ENCODE measurements at places on chromosomes 13 and 19.

DNA sequence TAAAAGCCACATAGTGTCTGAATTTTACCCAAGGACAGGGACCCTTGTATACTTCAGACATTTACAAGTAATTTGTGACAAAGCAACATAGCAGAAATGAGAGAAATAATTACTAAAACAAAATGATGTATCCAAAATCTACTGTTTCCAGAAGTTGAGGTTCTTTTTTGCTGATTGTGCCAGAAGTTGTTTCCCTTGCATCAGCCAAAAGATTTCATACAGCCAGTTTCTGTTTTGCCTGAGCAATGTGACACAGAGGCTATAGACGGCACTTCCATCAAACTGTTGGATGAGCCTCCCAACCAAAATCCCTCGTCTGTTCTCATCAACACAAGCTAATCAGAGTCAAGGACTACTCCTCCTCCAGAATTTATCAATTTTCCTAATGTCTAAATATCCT is 913.2 kb upstream of the GPC6 start:
- DNase-seq, result no peak

DNA sequence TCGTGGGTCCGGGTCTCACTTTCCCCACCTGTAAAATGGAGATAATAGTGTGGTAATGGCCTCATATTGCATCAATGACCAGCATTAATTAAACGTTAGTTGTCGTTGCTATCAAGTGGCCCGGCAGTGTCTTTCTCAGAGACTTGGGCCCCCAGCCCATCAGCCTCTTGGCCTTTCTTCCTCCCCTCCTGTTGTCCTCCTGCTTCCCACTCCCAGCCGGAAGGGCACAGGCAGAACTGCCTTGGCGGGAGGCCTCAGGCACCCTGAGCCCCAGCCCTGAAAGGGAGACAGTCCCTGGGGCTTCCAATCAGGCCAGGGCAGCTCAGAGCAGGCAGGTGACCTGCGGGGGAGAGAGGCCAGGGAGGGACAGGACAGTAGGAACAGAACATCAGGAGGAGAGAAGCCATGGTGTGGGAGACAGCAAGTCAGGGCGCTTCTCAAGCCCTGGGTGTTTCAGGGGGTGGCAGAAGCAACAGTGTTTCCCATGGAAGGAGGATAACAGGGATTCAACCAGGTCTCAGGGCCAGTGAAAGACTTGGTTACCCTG is 4.6 kb downstream of the MARK4 start:
- no peak for DNase-seq

DNA sequence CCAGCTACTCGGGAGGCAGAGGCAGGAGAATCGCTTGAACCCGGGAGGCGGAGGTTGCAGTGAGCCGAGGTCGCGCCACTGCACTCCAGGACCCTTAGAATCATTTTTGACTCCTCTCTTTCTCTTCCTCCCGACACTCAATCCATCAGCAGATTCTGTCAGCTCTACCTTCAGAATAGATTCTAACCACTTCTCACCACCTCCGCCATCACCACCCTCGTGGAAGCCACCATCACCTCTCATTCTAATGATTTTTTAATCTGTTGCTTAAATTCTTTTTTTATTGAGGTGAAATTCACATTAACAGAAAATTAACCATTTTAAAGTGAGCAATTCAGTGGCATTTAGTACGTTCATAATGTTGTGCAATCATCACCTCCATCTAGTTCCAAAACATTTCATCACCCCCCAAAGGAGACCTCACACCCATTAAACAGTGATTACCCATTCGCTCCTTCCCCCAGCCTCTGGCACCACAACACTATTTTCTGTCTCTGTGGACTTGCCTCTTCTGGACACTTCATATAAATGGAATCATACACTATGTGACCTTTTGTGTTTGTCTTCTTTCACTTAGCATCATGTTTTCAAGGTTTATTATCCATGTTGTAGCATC is 5.0 kb upstream of the CCDC61 start:
- no peak for DNase-seq

GRCh38 chr13:26382835-26383234 is 128.9 kb downstream of the CDK8 start:
- DNase-seq, result no peak

DNA sequence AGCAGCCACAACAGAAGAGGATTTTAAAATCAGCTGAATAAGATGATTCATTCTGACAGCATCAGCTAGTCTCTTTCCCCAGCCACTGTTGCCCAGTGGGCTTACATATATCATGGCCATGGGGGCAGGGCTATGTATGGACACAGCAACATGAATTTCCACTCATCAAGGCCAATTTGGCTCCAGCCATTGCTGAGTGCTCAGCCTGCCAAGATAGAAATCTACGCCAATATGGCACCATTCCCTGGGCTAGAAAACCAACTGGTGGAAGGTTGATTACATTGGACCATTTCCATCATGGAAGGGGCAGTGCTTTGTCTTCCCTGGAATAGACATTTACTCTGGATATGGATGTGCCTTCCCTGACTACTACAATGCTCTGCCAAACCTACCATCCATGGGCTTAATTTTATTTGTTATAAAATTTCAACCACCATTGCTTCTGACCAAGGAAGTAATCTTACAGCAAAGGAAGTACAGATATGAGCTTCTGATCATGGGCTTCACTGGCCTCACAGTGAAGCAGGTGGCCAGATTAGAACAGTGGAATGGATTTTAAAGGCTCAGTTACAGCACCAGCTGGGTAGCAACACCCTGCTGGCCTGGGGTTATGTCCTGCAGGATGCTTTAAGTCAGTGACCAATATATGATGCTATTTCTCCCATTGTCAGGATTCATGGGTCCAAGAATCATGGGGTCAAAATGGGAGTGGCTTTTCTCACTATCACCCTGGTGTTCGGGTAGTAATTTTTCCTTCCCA is 9.8 kb upstream of the ALOX5AP start:
- no peak for DNase-seq

- no peak for DNase-seq
Measured at GRCh38 chr13:22162889-22163288, 492.0 kb downstream of the FGF9 start.

DNA sequence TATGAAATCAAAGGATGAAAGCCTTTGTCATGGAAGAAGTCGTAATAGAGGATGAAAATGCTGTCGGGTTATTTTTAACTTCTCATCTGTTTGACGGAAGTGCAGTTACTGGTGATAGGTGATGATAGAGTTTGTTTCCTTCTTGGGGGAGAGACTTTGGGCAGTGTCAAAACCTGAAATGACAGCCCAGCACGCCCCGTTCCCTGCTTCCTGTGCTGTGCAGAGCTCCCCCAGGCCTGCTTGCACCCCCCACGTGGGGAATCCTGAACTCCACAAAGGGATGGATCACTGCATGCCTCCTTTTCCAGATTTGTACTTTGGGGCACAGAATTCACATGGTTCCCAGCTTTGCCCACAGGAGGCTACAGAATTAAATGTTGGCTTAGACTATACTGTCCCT is 102.7 kb downstream of the ATP11A start:
- DNase-seq, result no peak

DNA sequence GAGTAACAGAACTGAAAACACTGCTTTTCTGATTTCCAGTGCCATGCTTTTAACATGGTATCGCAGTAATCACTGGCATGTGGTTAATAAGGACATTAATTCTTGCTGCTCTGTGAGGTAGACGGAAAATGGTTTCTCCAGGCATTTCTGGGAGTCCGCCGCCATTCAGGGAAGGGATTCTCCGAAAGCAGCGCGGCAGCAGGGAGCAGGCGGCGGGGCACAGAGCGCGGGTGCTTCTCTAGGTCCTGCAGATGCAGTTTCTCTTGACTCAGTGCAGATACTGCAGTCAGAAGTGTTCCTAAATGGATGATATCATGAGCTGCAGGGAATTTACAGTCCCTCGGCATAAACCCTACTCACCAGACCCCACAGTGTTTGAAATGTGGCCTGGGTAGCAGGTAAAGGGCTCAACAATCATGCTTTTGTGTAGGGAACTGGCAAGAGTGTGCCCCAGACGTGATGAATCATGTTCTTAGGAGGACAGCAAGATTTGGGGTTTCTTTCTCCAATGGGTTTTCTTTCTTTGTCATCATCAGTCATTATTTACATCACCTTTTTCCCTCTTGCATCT is 338.6 kb upstream of the ARGLU1 start:
- DNase-seq, result no peak

- DNase-seq, result no peak
Measured at GRCh38 chr13:97329331-97329730, 104.6 kb upstream of the RAP2A start.

DNA sequence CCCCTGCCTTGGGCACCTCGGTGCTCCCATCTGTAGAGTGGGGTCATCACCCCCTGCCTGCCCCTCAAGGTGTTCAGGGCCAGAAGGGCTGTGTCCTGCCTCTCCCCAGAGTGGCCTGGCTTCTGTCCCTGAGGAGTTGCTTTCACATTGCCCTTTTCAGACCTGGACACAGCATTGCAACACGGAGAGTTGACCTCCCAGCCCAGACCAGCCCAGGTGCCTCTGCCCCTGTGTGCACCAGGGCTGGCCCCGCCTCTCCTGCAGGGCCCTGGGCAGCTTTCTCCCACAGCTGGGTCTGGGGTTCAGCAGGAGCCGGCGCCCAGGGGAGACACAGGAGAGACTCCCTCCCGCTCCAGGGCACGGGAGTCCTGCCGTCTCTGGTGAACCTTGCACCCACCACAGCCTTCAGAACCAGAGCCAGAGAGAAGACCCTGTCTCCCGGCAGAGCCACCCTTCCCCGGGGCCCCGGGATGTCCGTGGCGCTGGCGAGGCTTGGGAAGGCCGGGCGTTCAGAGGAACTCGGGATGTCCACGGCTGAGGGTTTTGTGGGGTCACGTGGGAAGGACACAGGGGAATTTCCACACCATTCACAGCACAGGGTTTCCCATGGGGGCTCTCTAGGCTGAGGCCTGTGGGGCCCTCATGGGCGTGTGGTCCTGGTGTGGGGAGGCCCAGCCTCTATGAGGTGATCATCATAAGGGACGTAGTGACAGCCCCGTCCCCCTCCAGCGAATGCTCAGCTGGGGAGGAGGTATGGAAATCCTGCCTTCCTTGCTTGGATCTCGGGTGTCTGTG is 23.2 kb downstream of the C13orf46 start:
- no peak for DNase-seq

GRCh38 chr19:42129399-42130253 is 2.6 kb downstream of the POU2F2 start:
- DNase-seq, result no peak

- no peak for DNase-seq
Measured at GRCh38 chr13:60794751-60795150, 397.7 kb downstream of the TDRD3 start.

DNA sequence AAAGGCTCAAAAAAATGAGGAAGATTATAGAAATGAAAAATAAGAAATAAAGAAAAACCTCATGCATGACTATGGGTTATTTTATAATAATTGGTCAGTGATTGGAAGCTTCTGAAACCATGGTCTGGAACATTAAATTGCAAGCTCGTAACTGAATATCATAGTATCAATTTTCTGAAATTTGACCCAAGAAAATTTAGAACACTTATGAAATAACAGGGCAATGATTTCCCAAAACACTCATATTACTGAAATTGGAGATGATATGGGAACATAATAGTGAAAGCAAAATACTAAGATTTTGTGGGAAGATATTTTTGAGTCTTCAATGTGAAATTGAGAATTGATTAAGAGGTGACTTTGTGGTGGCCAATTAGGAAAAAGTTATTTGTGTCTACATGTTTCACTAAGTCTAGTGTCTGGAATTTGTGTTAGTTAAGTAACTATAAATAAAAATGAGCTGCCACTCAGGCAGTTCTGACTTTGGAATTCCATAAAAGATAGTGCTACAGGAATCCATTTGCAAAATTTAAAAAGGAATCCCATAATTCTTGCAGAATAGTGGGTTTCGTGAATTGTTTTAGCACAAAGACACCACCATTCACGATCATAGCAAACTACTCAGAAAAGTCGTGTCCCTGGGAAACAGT is 603.0 kb downstream of the LMO7 start:
- no peak for DNase-seq

- no peak for DNase-seq
Measured at GRCh38 chr13:30755678-30756077, 20.3 kb downstream of the ALOX5AP start.

GRCh38 chr19:7595466-7596133 is at the start of gene CAMSAP3:
TSS of gene CAMSAP3 (plus strand) at chr19:7595863. CDS start at chr19:7596003, 140 bp downstream.
- DNase-seq, result no peak
